ENCODE measurements at places on chromosomes 7 and 10.

GRCh38 chr10:22365233-22365632, 19.9 kb downstream of the SPAG6 start:
- DNase-seq: no peak

- no peak for DNase-seq
These were observed 304.5 kb downstream of the ZNF248 start for GRCh38 chr10:37552881-37553280.

DNA sequence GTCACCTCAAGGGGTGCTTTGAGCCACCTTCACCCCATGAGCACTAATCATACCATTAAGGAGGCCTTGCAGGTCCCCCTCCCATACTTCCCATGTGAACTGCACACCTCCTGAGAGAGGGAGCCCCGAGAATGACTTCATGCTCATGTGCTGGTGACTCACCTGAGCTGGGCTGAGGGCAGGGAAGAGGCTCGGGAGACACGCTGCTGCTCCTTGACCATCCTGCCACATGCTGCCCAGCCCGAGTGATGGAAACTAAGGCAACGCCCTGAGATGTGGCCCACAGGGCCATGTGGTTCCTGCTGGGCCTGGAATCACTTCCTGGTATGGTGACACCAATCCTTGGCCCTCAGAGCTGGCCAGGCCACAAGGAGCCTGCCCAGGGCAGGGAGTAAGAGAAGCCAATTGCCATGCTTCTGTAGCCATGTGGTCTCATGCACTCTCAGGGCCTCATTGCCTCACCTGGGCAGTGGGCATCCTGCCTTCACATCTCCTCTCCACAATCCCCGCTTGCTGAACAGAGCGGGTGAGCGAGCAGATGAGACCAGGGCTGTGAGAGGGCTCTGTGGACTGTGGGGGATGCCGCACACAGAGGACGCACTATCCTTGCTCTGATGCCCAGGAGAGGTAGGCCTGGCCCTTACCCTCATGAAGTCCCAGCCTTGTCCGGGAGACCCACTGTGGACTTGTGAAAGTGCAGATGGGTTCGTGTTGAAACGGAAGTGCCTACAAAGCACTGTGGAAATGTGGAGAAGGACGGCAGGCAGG, 18.3 kb upstream of the PPIF start:
- DNase-seq: no peak

GRCh38 chr7:157700231-157701005, 363.6 kb downstream of the DNAJB6 start:
- DNase-seq: no peak

- DNase-seq: no peak
These were observed 692 bp downstream of the NEURL1 start for GRCh38 chr10:103493916-103494877.

DNA sequence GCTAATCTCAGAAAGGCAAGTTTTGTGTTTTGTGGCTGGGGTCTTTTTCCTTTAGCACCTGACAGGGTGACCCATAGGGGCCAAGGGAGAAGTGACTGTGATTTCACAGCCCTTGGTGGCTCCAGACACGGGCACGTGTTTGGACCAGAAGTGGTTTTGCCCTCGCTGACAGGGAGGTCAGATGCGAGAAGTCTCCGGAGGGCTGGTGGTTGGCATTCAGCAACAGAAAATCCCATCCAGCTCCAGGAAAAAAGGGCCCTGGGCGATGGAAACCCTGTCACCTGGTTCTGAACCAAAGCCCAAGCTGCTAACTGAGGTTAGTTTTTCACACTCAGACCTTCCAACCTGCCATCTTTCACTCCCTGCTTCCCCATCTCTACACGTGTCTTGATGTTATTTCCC, 272.9 kb downstream of the TRIL start:
- no peak for DNase-seq

- no peak for DNase-seq
These were observed 55.9 kb downstream of the DIP2C start for GRCh38 chr10:633279-634245.

- no peak for DNase-seq
These were observed 218.3 kb upstream of the GRB10 start for GRCh38 chr7:51000956-51001355.

GRCh38 chr10:35921866-35922350, 279.8 kb upstream of the FZD8 start:
- no peak for DNase-seq

DNA sequence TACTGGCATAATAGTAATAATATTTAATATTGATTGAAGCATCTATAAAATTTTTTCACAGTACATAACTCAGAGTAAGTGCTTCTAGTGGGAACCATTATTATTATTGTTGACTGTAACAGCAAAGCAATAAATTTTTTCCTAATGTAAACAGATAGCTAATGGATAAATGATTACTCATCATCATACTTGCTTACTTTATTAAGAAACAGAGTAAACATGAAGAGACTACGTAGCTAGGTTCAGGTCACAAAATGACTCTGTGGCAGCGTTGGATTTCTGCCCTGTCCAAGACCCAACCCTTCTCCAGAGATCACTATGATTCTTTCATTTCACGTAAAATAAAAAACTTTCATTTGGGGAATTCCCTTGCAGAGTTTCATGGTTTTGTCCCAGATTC, 8.3 kb upstream of the ABCB5 start:
- no peak for DNase-seq

- no peak for DNase-seq
These were observed 41.8 kb downstream of the PSMC2 start for GRCh38 chr7:103389263-103389662.
